ENCODE measurements at places on chromosomes 3 and 15.

DNA sequence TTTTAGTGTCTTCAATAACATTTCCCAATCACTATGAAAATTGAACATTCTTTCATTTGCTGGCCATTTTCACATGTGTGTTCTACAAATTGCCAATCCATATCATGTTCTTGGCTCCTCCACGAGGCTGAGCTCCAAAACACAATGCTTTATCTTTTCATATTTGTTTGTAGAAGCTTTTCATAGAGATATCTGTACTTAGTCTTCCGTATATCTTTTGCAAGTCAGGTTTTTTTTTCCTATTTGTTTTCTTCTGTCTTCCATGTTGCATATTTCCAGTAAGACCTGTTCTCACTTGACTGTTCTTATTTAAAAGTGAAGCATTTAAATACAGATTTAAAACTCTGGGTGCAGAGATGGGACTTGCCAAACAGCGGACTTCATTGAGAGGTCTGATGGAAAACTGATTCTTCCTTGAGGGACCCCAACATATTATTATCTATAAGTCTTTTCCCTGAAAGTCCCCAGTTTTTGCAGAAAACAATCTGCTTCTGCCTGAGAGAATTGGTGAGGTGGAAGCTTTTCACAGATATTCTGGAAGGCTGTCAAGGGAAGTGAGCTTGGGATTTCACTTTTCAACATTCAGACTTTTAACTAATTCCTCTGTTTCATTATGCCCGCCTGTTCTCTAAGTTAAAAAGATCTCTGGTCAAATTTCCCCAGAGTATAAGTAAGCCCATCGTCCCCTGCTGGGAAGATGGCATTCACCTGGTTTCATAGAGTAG is 77.8 kb upstream of the KCNMB2 start:
- no peak for DNase-seq

DNA sequence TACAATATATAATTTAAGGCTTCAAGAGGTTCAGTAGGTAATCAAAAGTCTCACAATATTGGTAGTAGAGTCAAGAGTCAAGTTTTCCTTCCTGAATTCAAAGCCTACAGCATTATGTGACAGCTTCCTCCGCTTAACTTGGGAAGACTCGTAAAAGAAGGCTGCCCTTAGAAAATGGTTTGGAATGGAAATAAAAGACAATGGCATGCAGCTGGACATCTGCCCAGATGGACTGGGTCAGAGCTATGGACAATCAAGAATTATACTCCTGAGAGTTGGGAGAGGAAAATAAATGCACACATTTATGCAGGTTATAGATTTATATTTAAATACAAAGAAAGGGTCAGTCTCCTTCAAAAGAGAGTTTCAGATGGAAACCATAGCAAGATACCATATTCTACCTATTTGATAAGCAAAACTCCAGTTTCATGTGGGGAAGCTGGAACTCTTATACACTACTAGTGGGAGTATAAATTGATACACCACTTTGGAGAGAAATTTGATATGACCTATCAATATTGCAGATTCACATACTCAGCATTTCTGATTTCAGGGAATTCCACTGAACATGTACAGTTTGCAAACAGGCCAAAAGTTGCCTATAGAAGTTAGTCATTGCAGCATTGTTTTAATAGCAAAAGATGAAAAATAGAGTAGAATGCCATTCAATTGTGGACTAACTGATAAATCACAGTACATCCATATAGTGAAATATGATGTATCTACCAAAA is 6.1 kb downstream of the CRYBG3 start:
- DNase-seq: no peak

- DNase-seq: no peak
Measured at GRCh38 chr3:137222736-137223225, 265.0 kb downstream of the IL20RB start.

DNA sequence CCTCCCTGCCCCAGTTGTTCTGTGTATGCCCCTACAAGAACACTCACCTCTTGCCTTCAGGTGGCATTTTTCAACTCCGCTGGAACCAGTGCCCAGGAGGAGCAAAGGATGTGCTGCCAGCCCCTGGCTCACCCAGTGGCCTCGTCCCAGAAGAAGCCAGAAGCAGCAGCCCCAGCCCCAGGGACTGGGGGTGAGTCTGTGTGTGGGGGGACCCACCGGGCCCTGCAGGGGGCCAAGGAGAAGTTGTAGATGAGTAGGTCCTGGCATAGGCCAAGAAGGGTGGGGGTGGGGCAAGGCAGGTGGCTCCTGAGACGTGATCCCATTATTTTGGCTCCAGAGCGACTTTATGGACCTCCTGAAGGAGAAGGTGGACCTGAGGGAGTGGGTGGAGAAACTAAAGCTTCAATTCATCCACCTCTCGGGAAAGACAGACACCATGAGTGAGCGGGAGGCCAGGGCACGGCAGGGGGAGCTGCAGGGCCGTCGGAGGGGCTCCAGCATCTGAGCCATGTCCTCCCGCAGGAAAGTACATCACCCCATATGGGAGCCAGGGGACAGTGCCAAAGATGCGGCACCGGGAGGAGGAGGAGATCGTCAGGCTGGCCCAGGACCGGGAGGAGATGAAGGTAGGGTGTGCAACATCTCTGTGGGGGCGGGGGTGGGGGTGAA is 29.3 kb downstream of the NGRN start:
- no peak for DNase-seq

DNA sequence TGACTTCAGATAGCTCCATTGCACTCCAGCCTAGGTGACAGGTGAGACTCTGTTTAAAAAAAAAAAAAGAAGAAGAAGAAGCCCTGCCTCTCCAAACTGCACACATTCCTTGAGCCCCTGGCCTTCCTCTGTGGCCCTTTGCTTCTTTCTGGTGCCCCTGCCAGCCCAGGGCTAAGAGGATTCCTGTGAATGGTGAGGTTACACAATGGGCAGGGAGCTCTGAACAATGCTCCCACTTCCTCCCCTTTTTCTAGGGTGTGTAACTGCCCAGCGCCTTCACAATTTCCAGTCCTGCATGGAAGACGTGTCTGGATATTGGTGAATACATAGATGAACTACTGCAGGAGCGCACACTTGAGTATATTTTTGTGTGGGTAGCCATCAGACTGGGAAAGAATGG is 3.6 kb upstream of the AMOTL2 start:
- DNase-seq: no peak

DNA sequence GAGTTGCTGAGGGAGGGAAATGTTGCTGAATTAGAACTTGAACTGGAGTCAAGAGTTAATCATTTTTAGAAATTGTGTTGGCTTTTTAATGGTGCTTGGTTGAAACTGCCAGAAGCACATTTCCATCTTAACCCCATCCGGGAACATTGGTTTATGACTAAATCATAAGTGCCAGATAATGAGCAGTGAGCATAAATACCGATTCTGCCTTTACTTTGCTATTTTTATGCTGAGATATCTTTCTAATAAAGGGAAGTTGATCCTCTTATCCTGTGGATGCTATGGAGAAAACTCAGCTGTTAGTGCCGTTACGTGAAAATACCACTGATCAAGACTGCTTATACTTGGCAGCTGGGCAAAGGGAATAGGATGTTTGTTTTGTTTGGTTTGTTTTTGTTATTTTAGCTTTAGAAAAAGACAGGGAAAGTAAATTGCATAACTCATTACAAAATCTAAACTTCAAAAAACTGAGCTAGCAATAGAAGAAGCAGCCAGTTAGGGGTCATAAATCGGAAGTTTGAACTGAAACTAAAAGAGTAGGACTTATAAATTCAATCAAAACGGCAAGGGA is 813.1 kb downstream of the NAALADL2 start:
- DNase-seq: no peak

DNA sequence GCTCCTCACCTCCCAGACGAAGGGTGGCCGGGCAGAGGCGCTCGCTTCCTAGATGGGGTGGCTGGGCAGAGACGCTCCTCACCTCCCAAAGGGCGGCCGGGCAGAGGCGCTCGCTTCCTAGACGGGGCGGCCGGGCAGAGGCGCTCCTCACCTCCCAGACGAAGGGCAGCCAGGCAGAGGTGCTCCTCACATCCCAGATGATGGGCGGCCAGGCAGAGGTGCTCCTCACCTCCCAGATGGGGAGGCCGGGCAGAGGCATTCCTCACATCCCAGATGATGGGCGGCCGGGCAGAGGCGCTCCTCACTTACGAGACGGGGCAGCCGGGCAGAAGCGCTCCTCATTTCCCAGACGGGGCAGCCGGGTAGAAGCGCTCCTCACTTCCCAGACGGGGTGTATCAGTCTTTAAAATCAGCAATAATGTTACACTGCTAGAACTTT is 19.4 kb upstream of the CCNL1 start:
- DNase-seq: no peak

DNA sequence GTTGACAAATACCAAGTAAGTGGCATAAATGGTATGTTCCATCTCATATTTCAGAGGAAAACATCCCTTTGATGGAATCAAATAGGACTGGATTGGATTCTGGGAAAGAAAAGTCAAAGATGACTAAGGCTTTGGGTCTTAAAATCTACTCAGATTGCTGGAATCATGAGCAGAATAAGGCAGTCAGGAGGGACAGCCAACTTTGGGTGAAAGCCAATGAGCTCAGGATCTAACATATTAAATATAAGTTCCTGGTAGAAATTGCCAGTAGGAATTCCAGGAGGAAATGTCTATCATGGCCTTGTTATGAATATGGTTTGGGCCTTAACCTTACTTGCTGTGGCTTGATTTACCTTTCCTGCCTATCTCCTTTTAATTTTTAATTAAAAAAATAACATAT is 55.3 kb downstream of the ISL2 start:
- no peak for DNase-seq

- DNase-seq: no peak
Measured at GRCh38 chr3:112261742-112262141, 32.3 kb downstream of the SLC9C1 start.

Measured in CD4-positive, alpha-beta T cell treated with Interleukin-15 for 1 hour (primary cell).